ENCODE measurements at places on chromosomes 7 and 10.

- no peak for DNase-seq
These were observed 175.0 kb downstream of the CFTR start for GRCh38 chr7:117654780-117655179.

- peak; percentile 19 for DNase-seq
These were observed 33.9 kb upstream of the SVIL start for GRCh38 chr10:29668628-29669027.

- DNase-seq: no peak
These were observed 52.8 kb upstream of the PTER start for GRCh38 chr10:16384021-16384420.

- no peak for DNase-seq
These were observed 31.8 kb upstream of the SFTPD start for GRCh38 chr10:79980711-79981110.

GRCh38 chr10:34816501-34817002 is 1.5 kb upstream of the PARD3 start:
- no peak for DNase-seq

DNA sequence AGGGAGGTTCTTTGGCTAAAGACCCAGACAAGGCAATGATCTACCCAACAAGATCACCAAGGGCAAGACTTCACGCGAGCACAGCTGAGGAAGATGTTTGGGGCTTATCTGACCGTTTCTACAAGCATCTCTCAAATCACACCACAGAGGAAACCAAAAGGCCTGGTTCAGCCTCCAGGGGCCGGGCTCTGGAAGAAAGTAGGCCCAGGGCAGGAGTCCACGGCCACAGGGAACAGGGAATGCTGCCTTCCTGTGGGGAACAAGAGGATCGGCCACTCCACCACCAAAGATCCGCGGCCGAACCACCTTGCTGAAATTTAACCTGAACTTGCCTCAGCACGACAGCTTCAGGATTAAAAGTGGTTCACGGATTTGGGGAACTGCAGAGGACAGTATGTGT is 332.5 kb downstream of the PTPRN2 start:
- DNase-seq: no peak

DNA sequence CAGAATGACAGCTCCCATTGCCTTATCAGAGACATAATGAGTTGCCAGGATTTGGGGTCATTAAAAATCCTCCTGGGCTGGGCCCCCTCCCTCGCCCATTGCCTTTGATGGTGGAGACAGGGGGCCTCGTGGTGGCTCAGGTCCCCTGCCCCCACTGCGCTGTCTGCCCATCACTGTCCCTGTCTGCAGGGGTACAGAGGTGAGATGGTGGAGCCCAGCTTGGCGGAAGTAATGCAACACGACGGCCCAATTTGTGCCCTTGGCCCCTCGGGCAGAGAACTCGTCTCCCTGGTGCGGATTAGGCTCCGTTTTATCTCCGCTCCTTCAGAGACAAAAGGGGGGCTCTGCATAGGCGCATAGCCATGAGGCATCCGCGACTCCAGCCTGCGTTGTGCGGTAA is 152.4 kb upstream of the UNC5B start:
- no peak for DNase-seq

DNA sequence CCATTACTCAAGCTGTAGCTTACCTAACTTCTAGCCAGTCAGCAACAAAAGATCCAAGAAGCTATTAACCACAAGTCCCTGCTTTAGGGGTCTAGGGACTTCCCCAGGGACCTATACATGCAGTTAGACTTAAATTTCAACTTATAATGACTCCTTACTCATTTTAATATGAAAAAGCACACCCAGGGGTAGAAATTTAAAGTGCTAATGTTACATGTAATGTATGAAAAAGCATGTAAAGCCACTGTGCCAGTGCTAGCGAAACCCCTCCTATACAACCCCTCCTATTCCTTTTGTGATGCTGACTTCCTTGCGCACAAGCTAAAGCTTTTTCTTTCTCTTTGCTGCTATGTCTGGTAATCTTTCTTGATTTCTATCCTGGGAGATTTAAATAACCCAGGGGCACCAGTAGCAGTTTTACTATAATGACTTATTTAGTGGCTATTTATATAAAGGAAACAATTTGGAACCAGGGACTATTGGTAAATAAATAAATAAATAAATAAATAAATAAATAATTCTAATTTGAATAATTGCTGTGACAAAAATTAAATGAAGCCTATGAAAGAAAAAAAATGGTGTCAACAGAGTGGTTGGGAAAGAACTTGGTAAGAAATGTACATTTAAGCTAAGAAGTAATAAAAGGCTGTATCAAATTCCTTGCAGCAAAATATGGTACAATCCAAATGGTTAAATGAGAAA is 110.5 kb upstream of the MAGI2 start:
- no peak for DNase-seq

- DNase-seq: no peak
These were observed 35.1 kb downstream of the PLAC9 start for GRCh38 chr10:80167471-80168161.

DNA sequence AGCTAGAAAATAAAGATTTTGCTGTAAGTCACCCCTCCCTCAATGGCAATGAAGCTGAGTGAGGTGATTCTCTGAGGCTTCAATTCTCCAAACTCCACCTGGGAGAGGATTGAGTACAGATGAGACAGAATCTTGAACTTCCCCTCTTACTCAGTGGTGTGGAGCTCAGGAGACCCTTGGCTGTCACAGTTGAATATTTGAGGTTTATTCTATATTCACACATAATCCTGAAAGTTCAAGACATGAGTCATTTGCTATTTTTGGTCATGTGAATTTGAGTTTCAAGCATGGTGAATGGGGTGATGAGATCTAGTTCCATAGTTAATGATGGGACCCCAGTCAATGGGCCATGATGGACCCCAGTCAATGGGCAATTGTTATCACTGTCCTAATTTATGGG is 13.9 kb upstream of the TECTB start:
- DNase-seq: no peak

GRCh38 chr10:132443605-132443982 is 46.6 kb downstream of the PWWP2B start:
- no peak for DNase-seq

GRCh38 chr10:89206402-89207180 is 526 bp downstream of the CH25H start:
- no peak for DNase-seq

GRCh38 chr7:48938539-48939295 is 14.4 kb downstream of the CDC14C start:
- no peak for DNase-seq

DNA sequence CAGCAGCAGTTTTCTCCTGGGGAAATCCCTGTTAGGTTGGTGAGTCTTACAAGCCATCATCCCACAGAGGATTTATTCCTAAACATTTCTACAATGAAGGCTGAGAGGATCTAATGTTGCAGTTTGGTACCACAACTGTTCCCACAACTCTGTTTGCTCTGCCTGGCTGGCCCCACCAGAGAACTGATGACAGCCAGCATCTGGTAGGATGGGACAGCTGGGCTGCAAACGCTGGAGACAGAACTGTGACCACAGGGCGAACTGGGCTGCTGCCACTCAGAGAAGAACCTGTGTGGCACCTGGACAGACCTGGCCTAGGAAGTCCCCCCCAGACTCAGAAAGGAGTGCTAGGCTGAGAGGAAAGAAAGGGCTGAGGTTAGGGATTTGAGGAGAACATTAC is 94.8 kb downstream of the CALN1 start:
- DNase-seq: no peak

DNA sequence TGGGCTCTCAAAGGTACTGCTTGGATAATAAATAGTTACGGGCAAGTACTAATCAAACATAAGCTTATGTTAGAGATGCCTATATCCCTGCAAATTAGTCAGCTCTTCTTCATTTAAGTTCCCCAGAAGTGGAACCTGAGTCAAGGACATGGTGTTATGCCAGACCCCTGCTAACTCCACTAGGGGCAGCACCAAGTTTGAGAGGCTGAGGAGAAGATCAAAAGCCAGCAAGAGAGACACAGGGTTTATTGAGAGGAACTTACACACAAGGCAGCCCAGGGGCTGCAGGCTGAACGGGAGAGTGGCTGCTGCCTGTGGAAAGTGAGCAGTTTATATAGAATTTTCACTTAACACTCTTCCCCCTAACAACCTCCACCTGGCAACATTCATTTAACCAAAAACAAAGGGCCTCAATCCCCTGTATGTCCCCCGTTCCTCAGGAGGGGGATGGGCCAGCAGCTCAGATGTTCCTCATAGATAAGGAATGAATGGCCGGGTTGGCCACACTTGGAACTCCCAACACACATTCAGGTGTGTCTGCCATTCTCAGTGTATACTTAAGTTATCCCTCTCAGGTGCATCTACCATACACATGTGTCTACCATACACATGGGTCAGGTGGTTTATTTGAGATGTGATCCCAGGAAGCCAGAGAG is 62.6 kb upstream of the GHITM start:
- DNase-seq: no peak

DNA sequence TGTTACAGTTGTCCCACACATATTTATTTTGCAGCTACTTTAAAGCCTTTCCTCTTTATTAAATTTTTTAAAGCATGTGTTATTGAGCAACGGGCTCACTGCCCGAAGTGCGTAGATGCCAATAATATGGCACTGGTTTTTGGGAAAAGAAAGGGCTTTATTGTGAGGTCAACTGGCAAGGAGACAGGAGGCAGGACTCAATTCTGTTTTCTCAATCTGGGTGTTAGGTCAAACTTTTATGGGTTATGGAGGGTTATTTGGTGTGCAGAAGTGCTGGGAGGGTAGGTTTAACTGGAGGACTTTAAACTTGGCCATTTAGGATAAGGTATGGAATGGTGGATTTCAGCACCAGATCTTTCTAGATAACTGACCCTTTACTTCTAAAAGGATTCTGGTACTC is 183.6 kb downstream of the LRRC4 start:
- DNase-seq: no peak

DNA sequence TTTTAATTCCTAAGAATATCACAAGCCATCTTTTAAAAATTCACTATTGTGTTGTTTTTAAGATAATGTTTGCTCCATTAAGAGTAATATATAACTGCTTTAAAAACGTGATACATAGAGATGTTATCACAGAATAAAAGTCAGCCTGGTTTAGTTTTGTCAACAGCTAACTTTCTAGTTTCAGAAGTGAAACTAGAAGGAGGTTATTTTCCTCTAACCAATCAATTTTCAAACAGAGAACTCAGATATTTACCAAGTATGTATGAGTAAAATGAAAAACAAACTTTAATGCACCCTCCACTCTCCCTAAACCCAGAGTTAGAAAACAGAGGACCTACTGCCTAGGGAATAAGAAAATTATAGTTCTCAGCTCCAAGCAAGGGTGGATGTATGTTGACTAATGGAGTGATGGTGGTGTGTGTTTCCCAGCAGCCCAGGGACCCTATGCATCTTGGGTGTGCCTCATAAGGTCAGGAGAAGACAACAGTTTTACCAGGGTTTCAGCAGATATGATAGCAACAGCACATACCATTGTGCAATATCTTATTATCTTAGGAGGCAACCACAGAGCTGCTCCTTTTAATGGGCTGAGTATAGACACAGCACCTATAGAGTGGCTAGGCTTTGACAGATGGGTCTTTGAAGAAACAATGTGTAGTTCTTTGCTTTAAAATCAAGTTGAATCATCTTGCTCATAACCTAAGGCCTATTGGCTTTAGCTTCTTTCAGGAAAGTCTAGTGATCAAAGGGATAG is 58.4 kb downstream of the PTPRZ1 start:
- no peak for DNase-seq

DNA sequence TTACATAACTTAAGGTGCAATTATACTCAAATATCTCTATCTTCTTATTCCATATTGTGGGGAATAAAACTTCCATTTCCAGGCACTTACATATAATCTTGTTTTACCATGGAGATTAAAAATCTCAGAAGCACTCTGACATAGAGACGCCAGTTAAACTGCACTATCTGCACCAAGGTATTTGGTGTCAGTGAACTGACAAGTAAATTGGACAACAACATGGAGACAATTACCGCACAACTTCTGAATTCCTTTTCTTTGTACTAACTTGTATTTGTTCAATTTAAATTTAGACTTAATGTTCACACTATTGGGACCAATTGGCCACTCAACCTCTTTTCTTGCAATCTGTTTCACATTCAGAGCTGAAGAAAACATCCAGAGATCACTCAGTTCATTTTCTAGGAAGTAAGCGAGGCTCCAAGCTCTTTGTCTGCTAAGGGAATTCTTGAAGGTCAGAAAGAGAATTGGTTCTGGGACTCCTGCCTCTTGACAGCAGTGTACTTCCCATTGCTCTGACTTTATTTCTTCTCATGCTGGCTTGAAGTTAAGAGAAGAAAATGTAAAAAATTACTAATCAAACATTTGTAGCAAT is 184.7 kb downstream of the CHCHD3 start:
- DNase-seq: no peak

- DNase-seq: no peak
These were observed 50.8 kb downstream of the PIK3CG start for GRCh38 chr7:106915873-106916272.

GRCh38 chr7:8442051-8442813 is 8.8 kb downstream of the NXPH1 start:
- no peak for DNase-seq

DNA sequence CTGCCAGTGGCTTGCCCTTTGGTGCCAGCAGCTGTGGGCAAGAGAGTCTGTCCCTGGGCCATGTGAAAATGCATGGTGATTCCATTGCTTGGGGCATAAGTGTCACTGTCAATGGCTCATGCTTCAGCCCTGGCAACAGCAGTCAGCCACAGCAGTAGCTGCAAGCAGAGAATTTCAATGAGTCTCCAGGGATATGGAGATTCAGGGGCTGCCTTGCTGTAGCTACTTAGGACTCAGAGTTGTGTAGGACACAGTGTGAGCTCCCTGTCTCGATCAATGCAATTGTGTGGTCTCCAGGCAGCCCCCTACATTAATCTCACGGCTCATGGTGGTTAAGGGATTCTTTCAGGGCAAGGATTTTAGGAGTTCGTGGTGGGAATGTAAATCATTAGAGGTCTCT is 126.3 kb upstream of the STARD3NL start:
- no peak for DNase-seq

DNA sequence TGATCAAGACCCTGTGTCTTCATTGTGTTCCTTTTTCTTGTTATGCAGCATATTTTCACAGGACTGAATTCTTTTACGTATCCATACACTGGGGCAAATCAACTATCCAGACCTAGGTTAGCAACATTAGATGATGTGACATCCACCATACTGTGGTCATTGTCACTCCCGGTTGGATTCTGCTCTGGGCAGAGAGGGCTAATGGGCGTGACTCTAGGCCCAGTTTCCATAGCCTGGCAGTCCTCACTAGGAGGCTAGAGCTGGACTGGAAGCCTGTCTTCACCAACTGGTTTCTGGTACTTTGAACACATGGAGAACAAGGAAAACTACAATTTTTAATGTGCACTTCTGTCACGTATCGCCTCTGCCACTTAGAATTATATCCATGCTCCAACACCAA is 25.2 kb downstream of the AKR1E2 start:
- no peak for DNase-seq

GRCh38 chr10:132570771-132571649 is 33.4 kb downstream of the INPP5A start:
- DNase-seq: no peak

Data from SJSA1 (cell line).